ENCODE measurements at places on chromosomes 4 and X.

DNA sequence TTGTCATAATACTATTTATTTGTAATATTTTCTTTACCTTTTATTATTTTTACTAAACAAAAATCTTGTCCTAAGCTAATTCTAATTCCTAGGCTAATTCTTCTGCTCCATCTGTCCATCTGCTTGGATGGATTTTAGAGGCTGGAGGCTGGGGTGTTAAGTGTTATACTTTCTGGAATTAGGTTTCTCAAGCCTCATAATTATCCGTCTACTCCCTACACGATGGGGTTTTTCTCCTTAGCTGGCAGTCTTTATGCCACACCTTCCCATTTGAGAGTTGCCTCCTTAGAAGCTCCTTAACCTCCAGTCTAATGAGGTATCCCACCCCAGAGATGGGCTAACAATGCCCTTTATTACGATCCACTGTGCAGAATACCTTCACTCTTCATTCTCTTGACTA lies 37.6 kb upstream of the LGI2 start:
- no peak for DNase-seq

- DNase-seq: no peak
Measured at GRCh38 chrX:111483135-111483534, 28.3 kb upstream of the SERTM2 start.

- DNase-seq: no peak
Measured at GRCh38 chr4:58064653-58065052, 954.5 kb upstream of the IGFBP7 start.

DNA sequence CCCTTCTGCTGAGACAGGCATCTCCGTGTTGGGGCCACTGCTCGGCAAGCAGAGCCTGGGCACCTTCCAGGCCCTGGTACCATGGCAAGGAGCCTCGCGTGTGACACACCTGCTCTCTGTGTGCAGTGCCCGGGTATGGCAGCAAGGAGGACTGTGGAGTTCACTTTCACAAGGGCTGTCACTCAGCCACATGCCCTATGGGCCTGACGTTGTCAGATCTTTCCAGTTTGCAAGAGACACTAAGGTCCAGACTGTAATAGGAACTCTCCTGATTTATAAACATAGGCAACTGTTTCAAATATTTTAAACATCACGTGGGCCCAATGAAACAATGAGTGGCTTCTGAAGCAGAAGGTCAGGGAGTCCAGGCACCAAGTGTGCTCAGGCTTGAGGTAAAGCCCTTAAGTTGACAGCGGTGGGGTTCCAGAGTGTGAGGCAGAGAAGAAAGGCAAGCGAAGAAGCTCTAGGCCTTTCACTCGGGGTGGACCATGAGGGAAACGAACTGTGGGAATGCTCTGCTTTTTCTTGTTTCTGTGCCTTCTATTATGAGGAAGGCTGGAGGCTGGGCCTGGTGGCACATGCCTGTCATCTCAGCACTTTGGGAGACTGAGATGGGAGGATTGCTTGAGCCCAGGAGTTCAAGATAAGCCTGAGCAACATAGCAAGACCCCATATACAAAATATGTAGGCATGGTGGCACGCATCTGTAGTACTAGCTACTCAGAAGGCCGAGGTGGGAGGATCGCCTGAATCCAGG lies 108.6 kb upstream of the TRIM2 start:
- no peak for DNase-seq

GRCh38 chrX:24682739-24683432 lies 10.8 kb upstream of the POLA1 start:
- DNase-seq: no peak

DNA sequence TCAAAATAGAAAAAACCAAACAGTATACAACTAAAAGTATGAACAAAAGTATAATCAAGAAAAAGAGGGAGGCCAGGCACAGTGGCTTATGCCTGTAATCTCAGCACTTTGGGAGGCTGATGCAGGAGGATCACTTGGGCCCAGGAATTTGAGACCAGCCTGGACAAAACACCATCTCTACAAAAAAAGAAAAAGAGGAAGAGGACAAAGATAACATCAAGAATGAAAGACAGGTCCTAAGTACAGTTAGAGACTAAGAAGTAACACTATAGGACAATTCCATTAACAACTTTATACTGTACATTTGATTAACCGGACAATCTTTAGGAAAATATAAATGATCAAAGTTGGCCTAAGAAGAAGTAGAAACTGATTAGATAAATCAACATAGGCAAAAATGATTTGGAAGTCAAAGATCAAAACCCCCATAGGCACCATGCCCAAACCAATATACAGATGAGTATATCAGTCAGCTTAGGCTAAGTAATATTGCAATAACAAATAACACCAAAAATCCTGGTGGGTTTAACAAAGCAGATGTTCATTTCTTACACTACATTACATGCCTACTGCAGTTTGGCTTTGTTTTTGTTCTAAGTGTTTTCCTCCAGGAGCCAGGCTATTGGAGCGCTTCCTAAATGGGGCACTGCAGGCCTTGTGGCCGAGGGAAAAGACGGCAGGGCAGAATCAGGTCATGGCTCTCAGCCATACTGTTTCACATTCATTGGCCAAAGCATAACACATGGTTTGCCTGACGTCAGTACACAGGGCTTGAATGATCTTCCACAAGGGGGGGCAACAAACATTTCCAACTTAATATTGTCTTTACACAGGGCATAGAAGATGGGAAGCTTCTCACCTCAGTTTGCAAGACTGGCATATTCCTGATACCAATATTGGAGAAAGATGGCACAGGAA lies 42.2 kb upstream of the HGFAC start:
- no peak for DNase-seq

DNA sequence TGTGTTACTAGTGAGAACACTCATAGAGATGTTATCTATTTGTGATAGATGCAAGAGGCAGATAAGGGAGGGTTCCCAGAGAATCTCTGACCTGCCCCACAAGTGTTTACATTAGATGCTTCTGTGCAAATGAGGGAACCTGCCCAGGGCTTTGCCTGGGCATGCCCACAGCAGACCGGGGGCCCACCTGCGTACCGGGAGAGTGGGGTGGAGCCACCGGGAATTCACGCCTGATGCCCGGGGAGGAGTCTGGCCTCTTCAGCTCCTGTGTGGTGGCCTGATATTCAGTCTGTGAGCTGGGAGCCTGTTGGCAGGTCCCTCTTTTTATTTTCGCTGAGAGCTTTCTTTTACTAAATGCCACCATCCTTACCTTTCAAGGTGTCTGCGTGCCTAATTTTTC lies 155.7 kb downstream of the SNCA start:
- DNase-seq: no peak

- DNase-seq: no peak
Measured at GRCh38 chrX:38847206-38847902, 46.1 kb downstream of the MID1IP1 start.

- DNase-seq: no peak
Measured at GRCh38 chr4:72809208-72809607, 240.2 kb upstream of the ADAMTS3 start.
